Left ventricle myocardium inferior (tissue), 1 donor: ENCODE measurements at places on chromosomes 7 and 10. TPM values are rescaled to one million over a fixed set of nuclear protein-coding genes. Genes with fewer than 3 reads are reported as not detected.

Gene MMRN2
- total RNA-seq: 32.1 TPM

DNA sequence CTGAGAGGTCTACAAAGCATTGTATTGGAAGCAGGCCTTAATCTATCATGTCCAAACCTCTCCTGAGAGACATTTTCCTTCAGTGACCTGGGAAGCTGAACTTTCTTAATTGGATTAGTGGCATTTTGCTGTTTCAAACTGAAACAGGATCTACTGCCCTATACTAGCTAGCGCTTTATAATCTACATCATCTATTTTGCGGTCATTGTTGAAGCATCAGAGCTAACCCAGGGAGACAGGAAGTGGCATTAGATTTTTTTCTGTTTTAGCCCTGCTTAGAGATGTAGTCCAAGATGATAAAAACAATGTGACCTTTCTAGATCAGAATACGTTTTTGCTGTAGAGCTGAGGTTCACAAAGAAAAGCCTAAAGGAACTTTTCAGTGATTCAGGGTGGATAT lies 147.4 kb upstream of the AGR3 start:
- H3K4me1 ChIP-seq: no peaks in the 10 kb centered on the region
- no peak for DNase-seq
- H3K36me3 ChIP-seq: no peaks in the 10 kb centered on the region
- H3K27ac ChIP-seq: no peak overlapping the region

DNA sequence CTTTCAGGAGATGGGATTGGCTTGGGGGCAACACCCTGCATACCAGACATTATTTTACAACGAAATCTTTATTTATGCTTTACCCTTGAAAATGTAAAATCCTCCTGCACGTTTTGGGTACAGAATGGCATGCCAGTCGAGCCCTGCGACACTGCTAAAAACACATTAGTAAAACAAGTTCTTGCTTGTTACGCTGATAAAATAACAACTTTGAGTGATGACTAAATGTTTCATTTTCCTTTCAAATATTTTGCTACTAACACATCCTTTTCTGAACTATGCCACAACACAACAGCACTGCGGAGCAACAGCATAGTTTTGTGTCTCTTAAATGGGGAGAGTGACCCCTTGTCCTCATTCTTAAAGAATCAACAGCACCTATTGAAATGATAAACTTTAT lies 76.0 kb upstream of the SEMA3D start:
- DNase-seq: no peak
- H3K4me3 ChIP-seq: no peak overlapping the region
- no peaks in the 10 kb centered on the region for H3K27me3 ChIP-seq
- no peaks in the 10 kb centered on the region for H3K36me3 ChIP-seq
- H3K27ac ChIP-seq: no peak overlapping the region

Gene ZPBP
- total RNA-seq: not detected

- H3K4me1 ChIP-seq: peaks cover 29% of the 10 kb centered on the region
- peaks cover 11% of the 10 kb centered on the region for H3K36me3 ChIP-seq
- peaks cover 61% of the 10 kb centered on the region for H3K27me3 ChIP-seq
- H3K27ac ChIP-seq: no peak overlapping the region
Observed at GRCh38 chr7:151175793-151176311, 8.4 kb upstream of the GBX1 start.

Gene GHRHR
- total RNA-seq: not detected

- H3K4me1 ChIP-seq: peaks cover 14% of the 10 kb centered on the region
- no peaks in the 10 kb centered on the region for H3K27me3 ChIP-seq
- peaks cover 4% of the 10 kb centered on the region for H3K36me3 ChIP-seq
- H3K27ac ChIP-seq: no peak overlapping the region
Observed at GRCh38 chr7:2028733-2029132, 204.0 kb downstream of the MAD1L1 start.

- peaks cover 11% of the 10 kb centered on the region for H3K4me1 ChIP-seq
- H3K27me3 ChIP-seq: no peaks in the 10 kb centered on the region
- peak; percentile 31 for DNase-seq
- no peaks in the 10 kb centered on the region for H3K36me3 ChIP-seq
- peak overlapping the region; percentile 71 for H3K27ac ChIP-seq
- H3K4me3 ChIP-seq: no peak overlapping the region
Observed at GRCh38 chr10:76576276-76576962, 1061.2 kb downstream of the KCNMA1 start.

Gene FAM131B
- total RNA-seq: 0.47 TPM

DNA sequence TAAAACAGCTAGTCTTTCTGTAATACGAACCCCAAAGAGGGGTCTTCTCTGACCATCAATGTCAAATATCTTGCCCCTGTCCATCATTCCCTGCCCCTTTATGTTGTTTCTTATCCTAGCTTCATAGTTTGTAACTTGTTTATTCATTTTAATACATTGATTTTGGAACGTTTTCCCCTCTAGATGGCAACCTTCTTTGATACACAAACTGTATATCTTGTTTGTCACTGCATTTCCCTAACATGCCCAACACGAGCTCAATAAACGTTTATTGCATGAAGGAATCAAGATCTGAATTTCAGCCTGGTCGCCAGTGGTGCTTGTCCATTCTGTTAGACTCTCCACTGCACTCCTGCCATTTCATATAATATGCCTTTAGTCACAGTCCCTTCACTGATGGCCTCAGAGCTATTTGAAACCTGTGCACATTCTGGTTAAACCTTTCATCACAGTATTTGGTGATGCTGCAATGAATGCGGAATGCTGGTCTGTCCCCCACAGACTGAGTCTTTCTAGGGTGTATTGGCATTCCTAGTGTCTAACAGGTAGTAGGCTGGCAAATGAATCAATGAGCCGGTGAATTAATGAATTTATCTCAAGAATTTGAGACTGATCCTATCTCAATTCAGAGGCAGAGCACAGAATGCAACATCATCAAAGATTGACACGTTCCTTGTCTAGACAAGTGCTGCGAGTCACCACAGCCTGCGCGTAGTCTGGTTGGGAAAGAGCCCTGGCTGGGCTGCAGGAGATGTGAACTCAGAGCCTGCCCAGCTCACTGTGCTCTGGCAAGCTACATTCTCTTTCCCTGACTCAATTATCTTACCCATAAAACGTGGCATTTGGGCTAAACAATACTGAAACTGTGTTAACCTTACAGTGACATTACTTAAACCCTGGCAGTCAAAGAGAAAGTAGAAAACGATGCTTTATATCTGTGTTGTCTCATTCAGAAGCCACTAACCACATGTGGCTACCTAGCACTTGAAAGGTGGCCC lies 55.2 kb upstream of the FRMD4A start:
- DNase-seq: no peak
- no peaks in the 10 kb centered on the region for H3K4me1 ChIP-seq
- H3K4me3 ChIP-seq: no peak overlapping the region
- H3K27me3 ChIP-seq: peaks cover 19% of the 10 kb centered on the region
- H3K27ac ChIP-seq: no peak overlapping the region

DNA sequence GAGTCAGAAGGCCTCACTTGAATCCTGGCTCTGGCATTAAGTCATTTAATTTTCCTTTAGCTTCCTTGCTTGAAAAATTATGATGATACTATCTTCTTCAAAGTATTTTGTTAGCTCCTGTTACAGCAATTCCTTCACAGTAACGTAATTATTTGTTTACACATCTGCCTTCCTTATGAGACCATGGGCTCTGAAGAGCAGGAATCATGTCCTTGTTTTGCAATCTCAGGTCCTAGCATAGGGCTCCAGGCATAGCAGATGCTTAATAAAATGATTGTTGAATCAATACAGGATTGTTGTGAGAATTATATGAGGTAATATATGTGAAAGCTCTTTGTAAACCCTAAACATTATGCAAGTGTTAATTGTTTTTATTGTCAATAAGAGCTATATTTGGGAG lies 25.5 kb downstream of the KLHDC10 start:
- no peak for DNase-seq
- H3K27ac ChIP-seq: no peak overlapping the region
- no peaks in the 10 kb centered on the region for H3K36me3 ChIP-seq

DNA sequence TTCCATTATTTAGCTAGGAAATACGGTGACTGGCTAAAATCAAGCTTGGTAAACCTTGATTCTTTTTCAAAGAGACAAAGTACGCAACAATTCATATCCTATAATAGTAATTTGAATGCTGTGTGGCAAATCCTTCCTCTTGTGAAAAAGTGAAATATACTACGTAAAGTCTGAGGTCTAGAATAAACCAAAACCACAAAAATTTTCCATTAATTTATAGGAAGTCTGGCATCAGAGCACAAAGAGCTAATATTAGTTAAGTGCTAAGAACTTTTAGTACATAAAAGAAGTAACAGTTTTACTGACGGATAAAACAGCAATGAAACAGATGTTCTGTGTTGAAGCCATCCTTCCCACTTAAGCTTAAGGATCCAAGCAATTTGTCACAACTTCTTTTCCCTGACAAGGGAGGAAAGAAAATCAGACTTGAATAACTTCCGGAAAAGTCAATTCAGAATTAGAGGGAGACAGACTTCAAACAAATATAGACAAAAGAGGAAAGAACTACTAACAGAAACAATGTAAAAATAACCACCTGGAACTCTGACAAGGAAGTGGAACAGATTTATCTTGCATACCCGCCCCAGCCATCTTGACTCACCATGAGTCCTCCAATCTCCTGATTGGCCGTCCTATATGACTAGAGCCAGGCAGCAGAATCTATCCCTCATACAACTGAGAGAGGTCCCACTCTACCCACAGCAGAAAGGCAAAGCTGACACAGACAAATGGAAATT lies 34.6 kb downstream of the RHEB start:
- H3K27ac ChIP-seq: peak overlapping the region; percentile 26
- no peaks in the 10 kb centered on the region for H3K27me3 ChIP-seq
- peaks cover 90% of the 10 kb centered on the region for H3K4me1 ChIP-seq
- no peak overlapping the region for H3K4me3 ChIP-seq

DNA sequence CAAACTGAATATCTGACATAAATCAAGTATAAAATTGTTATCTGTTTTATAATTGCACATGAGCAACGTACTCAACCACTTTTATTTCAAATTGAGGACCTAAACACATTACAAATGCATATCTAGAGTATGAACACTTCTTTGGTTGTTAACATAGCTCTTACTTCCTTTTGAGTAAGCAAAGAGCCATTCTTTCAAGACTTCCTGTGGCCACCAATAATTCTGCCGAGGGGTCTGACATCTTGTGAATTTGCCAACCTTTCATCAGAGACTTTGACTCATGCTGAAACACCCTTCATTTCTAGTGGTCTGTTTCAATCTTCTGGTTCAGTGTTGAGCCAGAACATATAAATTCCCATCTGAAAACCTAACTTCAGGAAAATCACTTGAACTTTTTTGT lies 59.4 kb downstream of the CDK14 start:
- H3K27me3 ChIP-seq: no peaks in the 10 kb centered on the region
- DNase-seq: no peak
- no peak overlapping the region for H3K27ac ChIP-seq
- no peak overlapping the region for H3K4me3 ChIP-seq

- H3K4me1 ChIP-seq: peaks cover 72% of the 10 kb centered on the region
- no peak for DNase-seq
- no peaks in the 10 kb centered on the region for H3K27me3 ChIP-seq
Observed at GRCh38 chr7:107945332-107945731, 54.3 kb downstream of the DLD start.

Gene FAM24B
- 0.55 TPM for total RNA-seq

Gene RHEB
- 113 TPM for total RNA-seq

DNA sequence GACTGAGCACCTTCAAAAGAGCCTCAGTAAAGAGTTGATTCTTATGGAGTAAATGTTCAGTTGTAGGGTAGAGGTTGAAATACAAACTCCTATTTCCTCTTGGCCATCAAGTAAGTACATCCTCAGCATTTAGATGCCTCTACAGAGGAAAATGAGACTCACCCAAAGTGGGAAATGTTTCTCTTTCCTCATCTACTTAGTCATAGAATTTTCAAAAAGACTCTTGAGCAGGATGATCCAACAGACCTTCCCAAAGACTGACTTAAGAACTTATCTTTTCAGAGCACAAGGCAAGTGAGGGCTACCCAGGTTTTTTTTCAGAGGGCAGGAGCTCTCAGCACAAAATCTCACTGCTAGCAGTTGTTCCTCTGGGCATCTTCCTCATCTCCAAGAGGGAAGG lies 449.1 kb downstream of the KCNMA1 start:
- H3K27me3 ChIP-seq: peaks cover 55% of the 10 kb centered on the region
- no peaks in the 10 kb centered on the region for H3K36me3 ChIP-seq
- H3K27ac ChIP-seq: no peak overlapping the region
- H3K4me3 ChIP-seq: no peak overlapping the region
- DNase-seq: no peak
- H3K4me1 ChIP-seq: peaks cover 1% of the 10 kb centered on the region

GRCh38 chr7:98669329-98670000 lies 52.4 kb downstream of the NPTX2 start:
- no peak overlapping the region for H3K4me3 ChIP-seq
- peaks cover 68% of the 10 kb centered on the region for H3K27me3 ChIP-seq
- DNase-seq: peak; percentile 46
- no peaks in the 10 kb centered on the region for H3K4me1 ChIP-seq
- no peak overlapping the region for H3K27ac ChIP-seq

- no peak overlapping the region for H3K27ac ChIP-seq
- H3K27me3 ChIP-seq: peaks cover 18% of the 10 kb centered on the region
Observed at GRCh38 chr10:114408112-114408967, 4.0 kb upstream of the AFAP1L2 start.

DNA sequence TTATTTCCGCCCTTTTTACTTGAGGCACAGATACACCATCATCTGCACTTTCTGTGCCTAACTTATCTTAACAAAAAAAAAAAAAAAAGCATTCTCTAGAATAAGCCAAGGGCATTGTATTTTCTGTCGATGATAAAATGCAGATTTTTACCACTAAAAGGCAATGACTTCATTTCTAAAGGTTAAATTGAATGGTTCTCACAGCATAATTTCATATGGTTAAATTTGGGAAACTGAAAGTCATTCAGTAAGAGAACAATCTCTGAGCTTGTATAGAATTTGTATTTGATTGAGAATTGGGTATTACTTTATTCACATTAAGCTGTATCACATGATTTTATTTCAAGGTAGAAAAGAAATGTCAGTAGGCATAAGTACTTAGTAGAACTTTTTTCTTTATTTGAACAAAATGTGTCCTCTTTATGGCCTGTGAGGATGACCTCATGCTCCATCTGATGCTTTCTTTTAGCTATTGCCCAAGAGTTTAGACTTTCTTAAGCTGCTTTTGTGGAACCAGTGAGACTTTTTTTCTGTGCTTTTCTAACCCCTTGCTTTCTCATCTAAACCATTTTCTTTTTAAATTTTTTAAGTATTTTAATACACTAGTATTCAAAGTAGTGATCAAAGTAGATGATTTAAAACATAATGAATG lies 110.3 kb downstream of the LRRC4 start:
- H3K27ac ChIP-seq: no peak overlapping the region
- H3K36me3 ChIP-seq: no peaks in the 10 kb centered on the region
- no peaks in the 10 kb centered on the region for H3K27me3 ChIP-seq
- H3K4me3 ChIP-seq: no peak overlapping the region

DNA sequence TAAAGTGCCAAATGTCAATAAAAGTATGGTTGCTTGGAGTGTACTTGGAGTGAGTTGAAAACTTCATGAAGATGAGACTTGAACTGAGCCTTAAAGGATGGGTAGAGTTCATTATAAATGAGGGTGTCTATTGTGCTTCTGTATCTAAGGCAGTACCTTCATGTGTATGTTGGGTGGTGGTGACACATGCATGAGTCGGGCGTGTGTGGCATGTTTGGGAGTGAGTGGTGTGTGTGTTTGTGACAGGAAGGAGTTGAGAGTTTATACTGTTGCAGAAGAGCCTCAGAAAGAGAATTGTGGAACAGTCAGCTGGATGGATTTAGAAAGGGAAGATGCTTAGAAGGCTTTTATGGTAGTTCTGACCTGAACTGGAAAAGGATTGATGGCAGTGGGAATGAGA lies 6.0 kb upstream of the ZRANB1 start:
- H3K27me3 ChIP-seq: no peaks in the 10 kb centered on the region
- H3K4me3 ChIP-seq: no peak overlapping the region
- no peak for DNase-seq
- H3K4me1 ChIP-seq: peaks cover 44% of the 10 kb centered on the region
